ENCODE measurements at places on chromosomes 4 and X. TPM values are rescaled to one million over a fixed set of nuclear protein-coding genes. Genes with fewer than 3 reads are reported as not detected.

The OCRL gene
- total RNA-seq: 56.1 TPM

The ATOH1 gene
- not detected for total RNA-seq

The ETDA gene
- not detected for total RNA-seq

The GAGE13 gene
- not detected for total RNA-seq

The SLC2A9 gene
- 5.3 TPM for total RNA-seq

The HSFX1 gene
- total RNA-seq: 2.3 TPM

The NDST4 gene
- 17.3 TPM for total RNA-seq

The UGDH gene
- total RNA-seq: 33.4 TPM

The H2BW2 gene
- total RNA-seq: not detected

The OPN1MW gene
- not detected for total RNA-seq

The SPCS3 gene
- total RNA-seq: 140 TPM

The SPINK2 gene
- not detected for total RNA-seq

The CENPVL2 gene
- total RNA-seq: 6.7 TPM

Measured in diencephalon (tissue), 1 donor.